ENCODE measurements at places on chromosomes 6 and 20. TPM values are rescaled to one million over a fixed set of nuclear protein-coding genes. Genes with fewer than 3 reads are reported as not detected.

NRSN1 gene
- 27.9 TPM for total RNA-seq

GMEB2 gene
- total RNA-seq = 6.9 TPM

CD40 gene
- 0.62 TPM for total RNA-seq

GJA10 gene
- total RNA-seq = not detected

NT5E gene
- total RNA-seq = 4.7 TPM

All from occipital lobe (tissue), 3 donors.